CD4-positive, alpha-beta memory T cell (primary cell): ENCODE measurements at places on chromosomes 16 and 17.
A peak's percentile ranks its signal among the peaks of the same experiment; 100 is the strongest.

DNA sequence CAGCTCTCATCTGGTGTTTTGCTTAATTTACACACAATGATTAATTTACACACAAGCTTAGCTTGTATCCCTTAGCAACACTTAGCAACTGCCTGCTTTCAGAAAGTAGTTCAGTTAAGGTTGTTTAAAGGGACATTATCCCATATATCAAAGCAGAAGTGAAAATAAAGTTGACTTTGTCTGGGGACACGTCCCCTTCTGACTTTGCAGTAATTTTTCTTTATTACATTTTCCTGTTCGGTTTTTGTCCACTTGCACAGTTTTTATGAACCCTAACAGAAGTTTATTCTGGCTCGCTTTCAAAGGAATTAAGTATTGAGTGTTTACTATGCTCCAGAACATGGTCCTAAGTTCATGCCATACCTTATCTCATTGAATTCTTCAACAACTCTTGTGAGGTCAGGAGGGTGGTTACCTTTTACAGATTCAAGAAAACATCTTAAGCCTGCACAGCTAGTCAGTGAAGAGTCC is 41.5 kb downstream of the ARHGAP44 start:
- no peak overlapping the region for H3K27ac ChIP-seq
- DNase-seq, result no peak
- no peaks in the 10 kb centered on the region for H3K36me3 ChIP-seq
- H3K27me3 ChIP-seq, result no peaks in the 10 kb centered on the region

DNA sequence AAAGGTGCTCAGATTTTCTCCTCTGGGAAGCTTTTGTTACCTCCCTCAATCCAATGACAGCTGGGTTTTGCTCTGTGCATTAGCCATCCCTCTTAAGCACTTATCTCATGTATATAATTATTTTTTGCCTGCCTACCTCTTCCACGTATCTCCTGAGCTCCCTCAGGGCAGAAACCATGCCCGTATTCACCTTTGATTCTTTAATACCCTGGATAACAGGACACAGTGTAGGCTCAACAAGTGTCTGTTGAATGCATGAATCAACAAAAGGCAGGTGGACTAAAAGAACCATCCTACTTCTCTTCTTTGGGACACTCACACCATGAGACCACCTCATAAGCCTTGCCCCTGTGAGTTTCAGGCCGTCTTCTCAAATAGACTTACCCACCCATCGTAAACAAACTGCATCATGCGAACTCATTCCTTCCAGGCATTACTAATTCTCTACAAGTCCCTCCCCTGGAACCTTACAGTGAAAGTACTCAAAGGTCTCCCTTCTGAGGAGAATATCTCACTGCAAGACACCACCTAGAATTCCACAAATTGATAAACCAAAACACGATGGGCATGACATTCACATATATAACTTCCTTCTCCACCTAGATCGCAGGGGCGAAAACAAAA is 3.2 kb downstream of the ARHGAP17 start:
- peaks cover 73% of the 10 kb centered on the region for H3K4me1 ChIP-seq
- no peaks in the 10 kb centered on the region for H3K36me3 ChIP-seq
- no peak overlapping the region for H3K4me3 ChIP-seq
- no peak overlapping the region for H3K27ac ChIP-seq
- DNase-seq, result no peak

GRCh38 chr17:60284709-60285108 is 107.2 kb downstream of the USP32 start:
- no peak overlapping the region for H3K4me3 ChIP-seq
- H3K27ac ChIP-seq, result no peak overlapping the region
- H3K27me3 ChIP-seq, result no peaks in the 10 kb centered on the region
- no peaks in the 10 kb centered on the region for H3K4me1 ChIP-seq

DNA sequence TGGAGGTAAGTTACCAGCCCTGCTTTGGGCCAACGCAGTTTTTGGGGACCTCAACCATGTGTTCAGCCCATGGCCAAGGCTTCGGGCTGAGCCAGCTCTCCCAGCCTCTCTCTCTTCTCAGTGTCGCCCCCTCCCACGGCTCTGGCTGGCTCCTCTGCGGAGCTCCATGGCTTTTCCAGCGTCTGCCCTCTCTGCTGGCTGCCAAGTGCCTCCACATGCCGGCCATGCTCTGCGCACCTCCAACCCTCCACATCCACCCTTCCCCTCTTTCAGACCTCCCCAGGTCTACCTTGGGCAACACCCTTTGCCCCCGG is 23.2 kb downstream of the COTL1 start:
- peak overlapping the region; percentile 62 for H3K4me3 ChIP-seq
- H3K27me3 ChIP-seq, result no peaks in the 10 kb centered on the region
- no peak for DNase-seq
- peak overlapping the region; percentile 81 for H3K27ac ChIP-seq
- H3K4me1 ChIP-seq, result peaks cover 76% of the 10 kb centered on the region
